ENCODE measurements at places on chromosomes 12 and 14.
A peak's percentile ranks its signal among the peaks of the same experiment; 100 is the strongest.

DNA sequence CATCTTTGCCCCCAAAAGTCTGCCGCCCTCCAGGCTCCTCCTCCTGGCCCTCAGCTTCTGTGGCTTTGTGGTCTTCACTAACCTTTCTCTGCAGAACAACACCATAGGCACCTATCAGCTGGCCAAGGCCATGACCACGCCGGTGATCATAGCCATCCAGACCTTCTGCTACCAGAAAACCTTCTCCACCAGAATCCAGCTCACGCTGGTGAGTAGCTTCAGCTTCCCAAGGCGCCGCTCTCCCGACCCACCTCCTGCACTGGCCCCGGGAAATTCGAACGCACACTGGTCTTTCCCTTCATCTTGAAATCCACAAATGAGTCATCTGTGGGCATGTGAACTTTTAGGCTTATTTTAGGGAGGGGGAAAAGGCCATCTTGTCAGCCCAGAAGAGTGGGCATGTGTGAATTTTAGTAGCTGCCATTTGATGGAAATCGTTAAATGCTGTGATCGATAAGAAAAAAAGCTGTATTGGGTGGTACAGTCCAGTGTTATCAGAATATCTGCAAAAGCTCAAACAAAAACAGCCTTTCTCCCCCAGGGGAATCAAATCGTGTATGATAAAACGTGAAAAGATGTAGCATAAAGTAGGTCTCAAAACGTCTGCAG is 700 bp downstream of the SLC35E3 start:
- DNase-seq = no peak

- no peak for DNase-seq
These were observed 53.9 kb upstream of the NUDT4 start for GRCh38 chr12:93323625-93324329.

DNA sequence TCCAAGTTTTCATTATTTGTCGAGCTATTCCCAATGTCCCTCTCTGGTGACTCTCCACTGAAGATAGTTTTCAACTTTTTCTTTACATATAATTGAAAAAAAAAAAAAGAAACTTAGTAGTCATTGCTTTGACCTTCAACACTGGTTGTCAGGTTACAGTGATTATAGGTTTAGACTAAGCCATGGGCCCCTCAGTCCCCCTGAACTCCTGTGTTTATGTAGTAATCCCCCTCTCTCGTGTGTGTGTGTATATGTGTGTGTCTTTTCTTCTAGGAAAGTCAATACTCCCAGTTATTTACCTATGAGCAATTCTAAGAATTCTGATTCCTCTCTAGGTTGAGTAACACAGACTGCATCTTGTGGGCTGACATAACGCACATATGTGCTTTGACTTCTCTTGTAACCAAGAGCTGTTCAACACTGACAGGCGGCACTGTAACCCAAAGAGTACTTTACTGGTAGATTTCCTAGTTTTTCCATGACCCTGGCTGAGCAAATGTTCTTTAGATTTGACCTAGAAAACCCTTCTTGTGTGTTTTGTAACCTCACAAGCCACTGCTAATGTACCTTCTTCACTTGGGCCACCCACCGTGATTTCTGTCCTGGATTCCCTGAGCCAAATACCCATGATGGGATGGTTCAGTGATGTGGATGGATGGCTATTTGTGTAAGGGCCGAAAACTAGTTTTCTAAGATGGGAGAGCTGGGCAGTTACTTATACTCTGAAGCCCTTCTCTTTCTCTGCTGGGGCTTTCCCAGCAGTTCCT is 15.0 kb upstream of the MANSC4 start:
- DNase-seq = no peak

DNA sequence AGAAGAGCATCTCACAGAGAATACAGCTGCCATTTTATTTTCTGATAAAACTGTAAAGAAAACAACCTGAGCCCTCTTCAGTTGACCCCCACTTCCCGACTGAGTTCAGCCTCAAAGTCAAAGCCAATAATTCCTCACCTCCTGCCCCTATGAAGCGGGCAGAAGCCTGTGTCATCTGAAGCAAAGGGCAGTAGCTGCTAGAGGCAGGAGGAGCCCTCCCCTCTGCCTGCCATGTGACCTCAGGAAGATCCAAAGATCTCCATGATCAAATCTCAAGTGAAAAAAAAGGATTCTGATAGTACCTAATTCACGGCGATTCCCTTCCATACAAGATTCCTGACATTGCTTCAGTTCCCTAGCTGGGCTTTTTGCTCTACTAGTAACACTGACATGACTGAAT is 223.1 kb upstream of the CAND1 start:
- no peak for DNase-seq

DNA sequence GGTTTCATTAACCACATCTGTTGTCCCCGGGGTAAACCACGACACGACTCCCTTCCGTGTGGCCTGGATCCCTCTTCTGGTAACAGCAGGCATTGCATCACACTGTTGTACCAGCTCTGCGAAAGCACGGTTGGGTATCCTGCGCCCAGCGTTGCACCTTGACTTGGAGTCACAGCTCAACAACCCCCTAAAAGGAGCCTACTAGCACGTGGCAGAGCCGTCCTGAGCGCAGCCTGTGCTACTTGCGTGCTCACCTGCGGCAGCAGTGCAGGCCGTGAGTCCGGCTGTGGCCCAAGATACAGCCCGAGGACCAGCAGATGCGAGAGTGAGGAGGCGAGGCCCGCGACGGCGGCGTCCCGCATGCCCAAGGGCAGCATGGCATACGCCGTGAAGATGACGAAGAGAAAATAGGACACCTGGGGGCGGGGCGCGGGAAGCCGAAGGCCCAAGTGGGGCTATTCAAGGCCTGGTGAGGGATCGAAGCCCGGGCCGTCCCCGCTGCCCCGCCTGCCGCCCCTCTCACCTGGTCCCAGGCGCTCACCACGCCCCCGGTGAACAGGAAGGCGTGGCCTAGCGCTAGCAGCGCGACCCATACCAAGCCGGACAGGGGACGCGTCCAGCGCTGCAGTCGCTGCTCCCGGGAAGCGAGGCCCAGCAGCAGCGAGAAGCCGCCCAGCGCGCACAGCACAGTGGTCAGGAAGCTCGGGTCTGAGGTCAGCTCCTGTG is 2.4 kb downstream of the ADCY4 start:
- no peak for DNase-seq

- DNase-seq = no peak
These were observed 1.2 kb upstream of the TRIM9 start for GRCh38 chr14:51095854-51096823.

GRCh38 chr14:92651106-92651757 is 97.2 kb downstream of the LGMN start:
- DNase-seq = no peak

DNA sequence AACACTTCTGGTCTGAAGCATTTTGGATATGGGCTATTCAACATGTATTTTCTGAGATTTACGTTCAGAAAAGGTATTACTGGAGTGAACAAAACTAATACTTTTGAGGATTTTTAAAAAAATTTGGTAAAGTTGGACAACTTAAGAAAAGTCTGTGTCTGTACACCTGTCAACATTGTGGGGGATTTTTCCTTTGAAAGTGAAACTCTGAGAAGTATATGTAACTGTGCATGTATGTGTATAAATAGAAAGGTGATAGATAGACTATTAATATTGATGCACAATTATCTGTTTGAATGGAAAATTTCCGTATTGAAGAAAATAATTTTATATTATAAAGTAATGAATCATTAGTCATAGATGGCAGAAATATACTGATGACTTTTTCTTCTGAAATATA is 312.8 kb upstream of the MDGA2 start:
- no peak for DNase-seq

DNA sequence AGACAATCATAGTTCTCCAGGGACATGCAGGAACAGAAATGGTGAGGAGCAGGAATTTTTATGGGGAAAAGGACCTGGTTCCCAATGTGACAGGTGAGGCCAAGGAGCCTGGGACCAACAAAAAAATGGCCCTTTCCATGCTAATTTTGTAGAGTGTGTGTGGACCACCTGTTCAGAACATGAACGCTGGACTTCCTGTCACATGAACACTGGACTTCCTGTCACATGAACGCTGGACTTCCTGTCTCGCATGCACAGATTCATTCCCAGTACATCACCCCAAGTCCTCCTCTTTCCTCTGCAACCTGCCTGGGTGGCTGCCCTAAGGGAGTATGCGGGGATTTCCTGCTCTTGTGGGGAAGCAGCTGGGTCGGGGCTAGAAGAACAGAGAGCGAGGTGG is 10.1 kb downstream of the FGF6 start:
- DNase-seq = no peak

DNA sequence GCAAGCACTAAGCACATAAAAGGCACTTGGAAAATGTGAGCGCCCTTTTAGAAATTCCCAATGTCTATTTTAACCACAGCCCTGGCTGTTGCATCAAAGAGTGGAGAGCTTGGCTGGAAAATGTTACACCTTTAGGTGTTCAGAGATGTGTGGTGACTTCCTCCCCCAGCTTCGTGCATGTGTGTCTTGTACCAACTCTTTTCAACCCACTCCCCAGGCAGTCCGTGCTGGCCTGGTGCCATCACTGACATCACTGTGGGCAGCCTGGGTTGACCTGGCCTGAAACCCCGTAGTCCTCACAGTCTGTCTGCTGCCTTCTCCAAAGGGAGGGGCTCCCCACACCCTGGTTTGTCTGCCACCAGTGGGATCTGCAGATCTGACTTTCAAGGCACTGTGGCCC is 101.8 kb downstream of the SCARB1 start:
- no peak for DNase-seq

DNA sequence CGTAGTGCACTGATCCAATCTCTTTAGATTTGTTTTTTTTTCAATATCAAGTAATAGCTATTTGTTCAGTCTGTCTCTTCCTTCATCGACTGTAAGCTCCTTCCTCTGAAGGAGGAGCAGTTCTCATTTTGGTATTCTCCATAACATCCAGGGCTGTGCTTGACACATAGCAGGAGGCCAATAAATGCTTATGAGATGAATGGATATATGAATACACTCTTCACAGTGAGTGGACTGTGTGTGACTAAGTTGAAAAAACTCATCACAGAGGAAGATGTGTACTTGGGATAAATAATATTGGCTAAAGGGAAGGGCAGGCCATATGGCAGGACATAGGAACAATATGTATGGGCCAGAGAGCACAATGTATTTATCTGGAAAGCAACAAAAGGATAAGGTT is 205.3 kb upstream of the PRICKLE1 start:
- DNase-seq = no peak

GRCh38 chr12:104649217-104649824 is 192.6 kb downstream of the CHST11 start:
- DNase-seq = no peak

- DNase-seq = no peak
These were observed 42.7 kb downstream of the ATF7IP start for GRCh38 chr12:14408208-14408607.

DNA sequence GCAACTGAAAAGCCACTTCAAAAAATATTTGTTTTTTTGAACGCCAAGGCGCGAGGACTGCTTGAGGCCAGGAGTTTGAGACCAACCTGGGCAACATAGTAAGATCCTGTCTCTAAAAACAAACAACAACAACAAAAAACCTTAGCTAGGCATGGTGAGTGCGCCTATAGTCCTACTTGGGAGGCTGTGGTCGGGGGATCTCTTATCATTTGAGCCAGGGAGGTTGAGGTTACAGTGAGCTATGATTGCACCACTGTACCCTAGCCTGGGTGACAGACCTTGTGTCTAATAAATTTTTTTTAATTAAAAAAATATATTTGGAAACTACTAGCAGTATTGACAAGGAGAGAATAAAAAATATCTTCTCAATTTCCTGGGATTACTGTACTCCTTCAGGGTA is 113.1 kb downstream of the TRAFD1 start:
- DNase-seq = no peak

GRCh38 chr12:65896743-65897142 is 72.5 kb downstream of the HMGA2 start:
- no peak for DNase-seq

- no peak for DNase-seq
These were observed 49.2 kb downstream of the FBXL14 start for GRCh38 chr12:1544996-1545700.

- DNase-seq = peak; percentile 84
These were observed 257.4 kb downstream of the ZFP36L1 start for GRCh38 chr14:68535404-68536017.

DNA sequence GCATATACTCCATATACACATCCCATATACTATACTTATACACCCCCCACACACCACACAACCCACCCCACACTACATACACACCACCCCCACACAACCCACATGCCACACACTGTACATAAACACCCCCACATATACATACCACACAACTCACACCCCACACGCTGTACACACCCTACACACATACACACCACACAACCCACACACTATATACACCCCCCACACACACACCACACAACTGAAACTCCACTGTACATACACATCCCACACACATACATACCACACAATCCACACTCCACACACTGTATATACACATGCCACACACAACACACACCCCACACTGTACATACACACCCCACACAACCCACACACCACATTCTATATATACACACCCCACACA is 81.0 kb downstream of the NOC4L start:
- DNase-seq = no peak

DNA sequence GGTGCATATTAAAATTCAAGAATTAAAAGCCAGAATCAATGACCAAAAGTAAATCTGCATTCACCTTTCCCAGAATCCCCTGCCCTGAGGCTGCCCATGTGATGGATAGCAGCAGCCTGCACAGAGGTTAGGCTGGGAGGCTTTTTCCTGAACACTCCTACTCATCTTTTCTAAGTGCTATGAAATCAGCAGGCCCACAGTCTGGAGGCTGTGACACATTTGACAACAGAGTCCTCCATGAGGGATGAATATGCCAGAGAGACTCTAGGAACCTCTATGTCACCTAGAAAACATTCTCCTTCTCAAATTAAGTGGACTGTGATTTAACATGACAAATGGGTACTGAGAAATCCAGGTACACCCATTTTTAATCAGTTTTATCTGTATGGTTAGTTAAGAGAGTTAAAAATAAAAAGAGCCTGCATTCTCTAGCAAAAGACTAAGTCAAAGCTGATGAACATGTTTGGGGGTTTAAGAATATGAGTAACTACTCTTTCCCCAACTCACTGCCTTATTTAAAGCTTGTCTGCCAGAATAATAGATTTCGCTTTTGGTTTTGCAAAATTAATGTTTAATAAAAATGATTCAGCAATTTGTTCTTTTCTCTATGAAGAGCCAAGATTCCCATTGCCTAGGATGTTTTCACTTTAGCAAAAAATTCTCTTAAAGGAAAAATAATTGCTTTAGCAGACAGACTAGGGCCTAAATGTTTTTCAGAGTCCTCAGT is 115.0 kb downstream of the RTN1 start:
- DNase-seq = no peak

GRCh38 chr14:53002576-53002975 is 51.7 kb upstream of the FERMT2 start:
- DNase-seq = no peak

- no peak for DNase-seq
These were observed 264.6 kb downstream of the ALG10 start for GRCh38 chr12:34286934-34287333.

DNA sequence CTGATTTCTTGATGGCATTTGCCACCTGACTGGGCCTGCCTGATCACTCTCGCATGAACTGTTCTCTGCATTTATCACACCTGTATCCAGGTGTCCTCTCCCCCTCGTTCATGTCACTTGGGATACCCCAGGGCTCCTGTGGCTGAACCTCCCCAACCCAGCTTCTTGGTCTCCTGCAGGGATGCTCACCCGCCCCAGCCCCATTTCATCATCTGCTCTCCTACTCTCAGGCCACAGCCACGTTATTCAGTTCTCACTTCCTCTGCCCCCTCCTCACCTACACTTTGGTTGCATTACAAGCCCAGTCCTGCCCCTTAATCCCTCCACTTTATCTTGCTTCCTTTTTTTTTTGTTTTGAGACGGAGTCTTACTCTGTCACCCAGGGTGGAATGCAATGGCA is 35.5 kb downstream of the TMBIM6 start:
- DNase-seq = no peak
